ENCODE measurements at places on chromosomes 11 and 22. TPM values are rescaled to one million over a fixed set of nuclear protein-coding genes. Genes with fewer than 3 reads are reported as not detected.

The NCR3LG1 gene
- 3.6 TPM for polyA plus RNA-seq

- DNase-seq: no peak
These were observed 42.1 kb downstream of the SLC36A4 start for GRCh38 chr11:93155738-93156137.

- DNase-seq: no peak
These were observed 4.4 kb downstream of the DERL3 start for GRCh38 chr22:23834406-23834792.

GRCh38 chr11:115897707-115898106 lies 393.5 kb upstream of the CADM1 start:
- DNase-seq: no peak

DNA sequence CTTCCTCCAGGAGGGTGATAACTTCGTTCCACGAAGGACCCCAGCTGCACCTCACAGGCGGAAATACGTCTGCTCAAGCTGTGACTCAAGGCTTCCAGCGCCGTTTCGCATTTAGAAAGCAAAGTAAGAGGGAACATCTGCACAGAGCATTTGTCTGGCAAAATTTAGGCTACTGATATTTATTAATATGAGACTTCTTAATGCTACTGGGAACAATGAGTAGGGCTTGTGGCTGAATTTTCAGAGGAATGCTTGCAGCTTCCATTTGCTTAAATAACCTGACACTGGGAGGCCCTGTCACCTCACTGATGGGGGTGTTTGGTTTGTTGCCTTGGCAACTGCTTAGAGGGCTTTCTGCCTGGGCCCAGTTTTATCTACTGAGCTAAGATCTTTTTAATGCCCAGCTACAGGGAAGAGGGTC lies 14.7 kb upstream of the ST14 start:
- DNase-seq: no peak

DNA sequence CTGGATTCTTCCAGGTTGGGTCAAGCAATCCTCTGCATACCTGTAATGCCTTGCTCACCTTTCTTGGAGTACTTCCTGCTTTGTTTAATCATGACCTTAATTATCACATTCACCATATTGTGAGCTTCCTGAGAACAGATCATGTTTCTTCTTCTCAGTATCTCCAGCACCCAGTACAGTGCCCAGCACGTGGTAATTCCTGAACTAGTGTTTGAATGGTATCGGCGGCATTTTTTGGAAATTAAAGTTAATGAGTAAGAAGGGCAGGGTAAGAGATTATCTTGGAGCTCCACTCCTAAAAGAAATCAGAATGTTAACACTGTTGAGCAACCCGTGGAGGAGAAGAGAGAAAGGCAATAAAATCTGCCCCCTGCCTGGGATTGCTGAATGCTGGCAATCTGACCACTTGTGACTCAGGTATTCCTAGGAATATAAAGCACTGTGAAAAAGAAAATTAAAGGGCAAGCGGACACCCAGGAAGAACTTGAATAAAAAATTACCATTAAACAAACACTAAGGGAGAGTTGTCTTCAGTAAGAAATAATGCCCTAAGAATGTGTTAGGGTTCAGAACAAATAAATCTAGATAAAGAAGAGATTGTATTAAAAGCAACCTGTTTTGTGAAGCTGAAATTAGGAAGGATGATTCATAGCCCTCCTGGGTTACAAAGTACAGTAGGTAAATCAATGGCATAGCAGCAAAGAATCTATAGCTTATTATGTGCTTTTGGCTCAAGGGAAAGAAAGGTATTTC lies 92.9 kb downstream of the PDHX start:
- DNase-seq: no peak

GRCh38 chr11:27319072-27319471 lies 43.9 kb downstream of the CCDC34 start:
- no peak for DNase-seq

The SYT7 gene
- 0.60 TPM for polyA plus RNA-seq

DNA sequence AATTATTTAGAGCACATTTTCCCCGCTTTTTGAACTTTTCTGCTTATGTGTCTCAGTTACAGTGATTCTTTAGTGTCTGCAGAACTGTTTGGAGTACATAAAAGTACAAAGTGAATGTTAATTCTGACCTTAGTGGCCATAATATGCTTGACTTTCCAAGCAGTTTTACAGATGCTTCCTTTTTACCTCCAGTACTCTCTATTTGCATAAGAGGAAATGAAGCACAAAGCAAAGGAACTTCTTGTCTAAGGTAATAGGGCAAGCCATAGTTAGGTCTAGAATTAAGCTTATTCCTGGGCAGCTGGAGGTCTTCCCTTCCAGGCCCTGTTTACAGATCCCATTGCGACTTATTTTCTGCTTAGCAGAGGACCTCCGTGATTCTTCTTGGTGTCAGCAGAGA lies 3.6 kb downstream of the GTPBP1 start:
- no peak for DNase-seq

The H19 gene
- 0.10 TPM for polyA plus RNA-seq

GRCh38 chr22:48778308-48779195 lies 1049.1 kb downstream of the BRD1 start:
- DNase-seq: no peak

The UPK3A gene
- polyA plus RNA-seq: not detected

DNA sequence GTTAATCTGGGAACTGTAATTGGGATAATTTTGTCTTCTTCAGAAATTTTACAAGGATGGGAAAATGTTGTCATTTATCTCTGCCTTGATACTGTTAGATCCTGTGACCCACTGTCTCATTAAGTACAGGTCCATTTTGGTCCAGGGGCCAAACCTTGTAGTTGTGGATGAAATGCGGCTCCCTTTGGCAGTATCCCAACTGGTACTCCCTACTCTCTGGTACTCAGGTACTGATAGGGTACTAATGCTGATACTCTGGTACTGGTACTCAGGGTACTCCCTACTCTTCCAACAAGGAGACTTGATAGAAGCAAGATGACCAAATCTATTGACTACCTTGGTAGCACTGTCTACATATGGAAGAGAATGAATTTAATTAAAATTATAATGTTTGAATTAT lies 97.9 kb downstream of the GRAMD1B start:
- DNase-seq: no peak

DNA sequence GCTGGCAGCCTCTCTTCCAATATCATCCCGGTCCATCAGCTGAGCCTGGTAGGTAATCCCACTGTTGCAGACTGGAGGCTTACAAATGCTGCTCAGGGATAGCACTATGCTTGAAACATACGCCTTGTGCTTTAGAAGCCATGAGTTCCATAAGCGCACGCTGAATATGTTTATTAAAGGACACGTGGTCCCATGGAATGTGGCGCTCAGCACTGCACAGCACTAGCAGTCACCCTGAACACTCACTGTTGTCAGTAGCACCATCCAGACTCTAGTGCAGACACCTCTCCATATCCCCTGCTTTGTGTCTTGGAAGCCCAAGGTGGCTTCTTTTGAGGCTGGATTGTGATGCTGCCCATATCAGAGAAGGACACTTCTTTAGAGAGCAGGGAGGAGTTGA lies 120.9 kb downstream of the MAML2 start:
- no peak for DNase-seq

GRCh38 chr11:112656772-112657428 lies 304.3 kb upstream of the NCAM1 start:
- no peak for DNase-seq

DNA sequence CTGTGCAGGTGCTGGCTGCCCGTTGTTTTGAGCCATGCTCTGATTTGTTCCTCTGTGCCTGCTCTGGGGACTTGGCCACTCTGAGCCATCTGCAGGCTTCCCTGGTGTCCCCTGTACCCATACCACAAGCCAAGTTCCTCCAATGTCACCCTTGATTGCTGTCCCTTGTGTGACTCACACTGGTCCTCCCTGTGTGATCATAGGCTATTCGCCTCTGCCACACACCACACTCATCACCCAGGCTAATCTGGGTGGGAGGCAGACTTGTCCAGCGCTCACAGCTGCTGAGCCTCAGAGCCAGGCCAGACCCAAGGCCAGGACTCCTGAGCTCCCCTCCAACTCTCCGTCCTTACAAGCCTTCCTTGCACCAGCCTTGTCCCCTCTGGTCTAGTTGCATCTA lies 31.7 kb downstream of the IGF2 start:
- DNase-seq: no peak

DNA sequence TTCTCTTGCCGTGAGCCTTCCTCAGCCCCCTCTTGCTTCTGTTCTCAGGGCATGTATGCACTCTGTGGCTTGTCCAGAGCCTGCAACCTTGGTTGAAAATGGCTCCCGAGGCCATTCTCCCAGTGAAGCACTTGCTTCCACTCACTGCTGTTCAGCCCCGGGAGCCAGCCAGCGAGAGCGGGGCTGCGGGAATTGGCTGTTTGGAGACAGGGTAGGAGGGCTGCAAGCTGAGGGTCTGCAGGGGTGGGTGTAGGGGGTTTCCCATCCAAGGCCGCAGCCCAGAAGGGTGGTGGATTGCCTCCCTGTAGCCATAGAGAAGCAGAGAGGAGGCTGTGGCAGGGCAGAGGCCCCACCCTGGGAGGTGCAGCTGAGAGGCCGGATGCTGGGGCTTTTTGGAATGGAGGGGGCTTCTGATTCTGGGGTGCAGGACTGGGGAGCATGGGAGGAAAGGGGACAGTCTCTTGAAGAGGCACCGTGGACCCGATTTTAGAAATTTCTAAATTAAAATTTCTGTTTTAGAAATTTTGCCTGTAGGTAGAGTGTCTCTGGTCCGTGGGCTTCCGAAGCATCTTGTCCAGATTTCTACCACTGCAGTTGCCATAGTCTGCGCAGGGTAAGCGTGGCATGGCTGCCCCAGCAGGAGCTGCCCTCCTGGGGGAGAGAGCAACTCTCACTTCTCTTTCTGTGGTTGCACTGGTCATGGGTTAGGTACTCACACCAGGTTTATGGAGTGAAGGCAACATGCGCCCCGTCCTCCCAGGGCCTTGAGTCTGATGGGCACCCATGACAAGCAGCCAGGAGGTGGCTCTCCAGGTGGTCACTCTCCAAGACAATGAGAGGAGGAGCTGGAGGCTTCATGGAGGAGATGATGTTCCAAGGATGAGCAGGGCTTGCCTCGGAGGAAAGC lies 100.2 kb downstream of the TBC1D22A start:
- no peak for DNase-seq

- DNase-seq: no peak
These were observed 18.7 kb downstream of the RNF121 start for GRCh38 chr11:71947498-71947897.

- no peak for DNase-seq
These were observed 6.4 kb upstream of the C11orf96 start for GRCh38 chr11:43936076-43936475.

The UBQLN3 gene
- polyA plus RNA-seq: not detected
